ENCODE measurements at places on chromosomes 1 and 21.
A peak's percentile ranks its signal among the peaks of the same experiment; 100 is the strongest.

DNA sequence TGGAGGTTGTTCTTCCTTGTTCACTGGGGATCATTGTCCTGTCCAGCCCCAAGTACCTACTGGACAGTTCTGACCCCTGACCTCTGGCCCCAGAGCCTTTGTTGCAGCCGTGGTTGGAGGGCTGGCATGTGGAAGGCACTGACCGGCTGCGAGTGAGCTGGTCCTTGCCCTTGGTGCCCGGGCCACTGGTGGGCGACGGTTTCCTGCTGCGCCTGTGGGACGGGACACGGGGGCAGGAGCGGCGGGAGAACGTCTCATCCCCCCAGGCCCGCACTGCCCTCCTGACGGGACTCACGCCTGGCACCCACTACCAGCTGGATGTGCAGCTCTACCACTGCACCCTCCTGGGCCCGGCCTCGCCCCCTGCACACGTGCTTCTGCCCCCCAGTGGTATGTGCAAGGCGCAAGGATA is 11.4 kb downstream of the TIE1 start:
- DNase-seq, result no peak

GRCh38 chr21:39947031-39947430 is 79.8 kb downstream of the PCP4 start:
- DNase-seq, result no peak

DNA sequence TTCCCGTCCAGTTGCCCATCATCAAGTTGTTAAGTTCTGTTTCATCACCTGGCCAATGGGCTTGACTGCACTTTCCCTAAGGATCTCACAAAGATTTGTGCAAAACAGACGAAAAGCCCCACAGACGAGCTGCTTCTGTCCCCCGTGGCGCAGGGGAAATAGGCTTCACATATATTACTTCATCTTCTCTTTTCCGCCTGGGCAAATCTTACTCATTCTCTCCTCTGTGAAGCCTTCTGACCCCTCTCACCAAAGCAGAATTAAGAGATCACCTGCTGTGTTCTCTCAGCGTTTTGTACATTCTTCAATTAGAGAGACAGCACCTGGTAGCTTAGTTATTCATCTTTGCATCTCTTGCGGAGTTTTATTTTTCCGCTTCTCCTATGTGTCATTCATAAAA is 129.8 kb downstream of the IGSF21 start:
- DNase-seq, result no peak

DNA sequence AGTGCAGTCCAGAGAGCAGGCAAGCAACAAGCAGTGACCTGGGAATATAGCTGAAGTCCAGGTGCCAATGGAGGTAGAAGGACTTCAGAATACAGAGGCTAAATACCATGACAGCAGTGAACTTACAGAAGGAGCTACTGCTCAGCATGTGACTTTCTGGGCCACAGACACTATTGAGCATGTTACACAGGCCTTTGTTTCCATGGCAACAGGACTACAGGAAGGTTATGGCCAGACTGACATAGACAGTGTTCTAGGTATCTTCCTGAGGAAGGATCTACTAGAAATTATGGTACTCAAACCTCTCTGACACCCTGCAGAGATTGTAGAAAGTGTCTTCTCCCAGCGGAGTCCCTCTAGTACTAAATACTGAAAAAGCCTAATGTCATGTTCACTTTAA is 11.0 kb downstream of the OR2M5 start:
- DNase-seq, result no peak

DNA sequence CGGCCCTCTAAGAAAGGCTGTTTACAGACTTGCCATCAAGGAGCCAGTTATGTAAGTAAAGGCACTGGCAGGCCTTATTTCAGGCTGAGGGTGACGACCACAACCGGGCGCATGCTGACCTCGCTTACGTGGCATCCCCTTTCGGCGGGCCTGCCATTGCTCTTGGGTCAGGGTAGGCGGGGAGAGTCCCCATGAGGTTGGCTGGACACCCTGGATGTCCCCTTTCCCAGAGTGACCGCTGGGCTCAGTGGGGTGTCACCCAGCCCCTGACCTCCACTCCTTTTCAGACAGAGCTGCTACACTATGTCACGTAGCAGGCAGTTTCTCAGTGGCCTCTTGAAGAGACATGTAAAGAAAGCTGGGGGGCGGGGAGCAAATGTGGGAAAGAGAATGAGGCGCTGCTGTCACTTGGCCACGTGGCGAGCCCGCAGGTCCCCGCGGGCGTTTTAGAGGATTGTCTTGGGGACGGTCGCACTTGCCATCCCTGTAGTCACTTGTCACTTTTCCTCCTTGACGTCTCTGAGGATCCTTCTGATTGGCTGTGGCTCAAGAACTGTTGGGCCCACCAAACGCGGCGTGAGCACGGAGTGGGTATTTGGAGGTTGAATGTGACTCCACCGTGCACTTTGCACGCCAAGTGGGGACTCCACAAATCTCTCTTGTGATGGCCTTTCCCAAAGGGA is 42.2 kb downstream of the SLC37A1 start:
- DNase-seq, result no peak

DNA sequence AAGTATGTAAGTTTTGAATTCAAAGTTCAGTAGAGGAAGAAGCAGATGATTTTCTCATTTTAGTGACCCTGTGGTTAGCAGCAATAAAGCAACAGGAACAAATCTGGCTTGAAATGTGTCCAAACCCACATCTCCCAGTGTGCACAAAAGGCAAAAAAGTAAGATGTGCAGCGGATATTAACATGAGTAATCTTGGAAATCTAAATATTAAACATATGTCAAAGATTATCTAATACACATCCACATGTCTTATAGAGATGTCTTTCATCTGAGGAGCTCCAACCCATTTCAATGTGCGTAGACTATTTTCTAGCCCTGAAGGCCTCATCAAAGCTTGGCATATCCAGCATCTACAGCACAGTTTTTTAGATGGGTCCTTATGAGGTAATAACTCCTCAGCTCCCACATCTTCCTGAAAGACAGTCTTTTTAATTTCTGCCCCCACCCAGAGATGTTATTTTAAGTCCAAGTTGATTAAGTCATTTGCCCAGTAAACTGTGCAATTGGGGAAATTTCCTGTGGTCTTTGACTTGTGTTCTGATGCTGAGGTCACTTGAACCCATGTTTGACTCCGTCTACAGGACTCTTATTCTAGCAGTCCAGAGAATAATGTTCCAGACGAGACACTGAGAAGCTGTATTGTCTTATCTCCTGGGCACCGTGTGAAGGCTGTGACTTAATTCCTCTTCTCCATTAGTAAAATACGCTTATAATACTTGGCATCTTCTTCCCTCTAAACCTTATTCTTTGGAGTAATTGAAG is 73.7 kb downstream of the LMO4 start:
- DNase-seq, result no peak

DNA sequence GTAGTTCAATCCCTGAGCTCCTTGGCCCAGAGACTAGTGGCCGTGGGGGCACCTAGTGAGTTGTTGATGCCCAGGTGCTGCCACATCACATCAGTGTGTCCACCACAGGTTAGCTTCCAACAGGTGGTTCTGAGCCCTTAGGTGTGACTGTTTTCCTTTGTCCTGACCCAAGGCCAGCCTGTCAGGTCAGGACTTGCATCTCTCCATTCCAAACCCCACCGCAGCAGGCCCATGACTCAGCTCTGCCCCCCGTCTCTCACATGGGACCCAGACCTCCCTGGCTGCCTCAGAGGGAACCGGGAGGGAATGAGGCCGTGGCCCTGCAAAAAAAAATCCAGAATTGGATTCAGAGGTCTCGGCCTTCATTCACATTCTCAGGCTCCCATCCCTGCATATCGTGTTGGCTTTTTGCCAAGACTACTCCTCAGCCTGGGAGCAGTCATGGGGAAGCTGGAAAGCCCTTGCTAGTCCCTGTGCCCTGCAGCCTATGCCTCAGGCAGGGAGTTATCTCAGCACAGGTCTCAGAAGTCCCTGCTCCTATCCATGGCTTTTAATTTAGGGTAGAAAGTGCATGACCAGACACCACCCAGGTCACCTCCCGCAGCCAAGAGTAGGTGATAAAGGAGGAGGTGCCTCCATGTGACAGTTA is 7.2 kb downstream of the INAVA start:
- no peak for DNase-seq

DNA sequence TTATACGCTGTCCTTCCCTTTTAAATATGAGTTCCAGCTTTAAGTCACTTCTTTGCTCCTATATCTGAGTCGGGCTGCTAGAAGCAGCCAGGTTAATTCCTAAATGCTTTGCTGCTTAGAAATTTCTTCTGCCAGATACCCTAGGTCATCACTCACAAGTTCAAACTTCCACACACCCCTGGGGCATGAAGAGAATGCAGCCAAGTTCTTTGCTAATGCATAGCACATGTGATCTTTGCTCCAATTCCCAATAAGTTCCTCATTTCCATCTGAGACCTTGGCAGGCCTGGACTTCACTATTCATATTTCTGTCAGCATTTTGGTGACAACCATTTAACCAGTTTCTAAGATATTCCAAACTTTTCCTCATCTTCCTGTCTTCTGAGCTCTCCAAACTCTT is 14.5 kb upstream of the APP start:
- no peak for DNase-seq

- DNase-seq, result peak; percentile 18
These were observed at the start of gene NLRP3 for GRCh38 chr1:247415423-247416361. TSS of gene NLRP3 (plus strand) at chr1:247416173. CDS start at chr1:247418801, 2,628 bp downstream.

GRCh38 chr1:92459871-92460320 is 26.8 kb downstream of the GFI1 start:
- DNase-seq, result no peak

DNA sequence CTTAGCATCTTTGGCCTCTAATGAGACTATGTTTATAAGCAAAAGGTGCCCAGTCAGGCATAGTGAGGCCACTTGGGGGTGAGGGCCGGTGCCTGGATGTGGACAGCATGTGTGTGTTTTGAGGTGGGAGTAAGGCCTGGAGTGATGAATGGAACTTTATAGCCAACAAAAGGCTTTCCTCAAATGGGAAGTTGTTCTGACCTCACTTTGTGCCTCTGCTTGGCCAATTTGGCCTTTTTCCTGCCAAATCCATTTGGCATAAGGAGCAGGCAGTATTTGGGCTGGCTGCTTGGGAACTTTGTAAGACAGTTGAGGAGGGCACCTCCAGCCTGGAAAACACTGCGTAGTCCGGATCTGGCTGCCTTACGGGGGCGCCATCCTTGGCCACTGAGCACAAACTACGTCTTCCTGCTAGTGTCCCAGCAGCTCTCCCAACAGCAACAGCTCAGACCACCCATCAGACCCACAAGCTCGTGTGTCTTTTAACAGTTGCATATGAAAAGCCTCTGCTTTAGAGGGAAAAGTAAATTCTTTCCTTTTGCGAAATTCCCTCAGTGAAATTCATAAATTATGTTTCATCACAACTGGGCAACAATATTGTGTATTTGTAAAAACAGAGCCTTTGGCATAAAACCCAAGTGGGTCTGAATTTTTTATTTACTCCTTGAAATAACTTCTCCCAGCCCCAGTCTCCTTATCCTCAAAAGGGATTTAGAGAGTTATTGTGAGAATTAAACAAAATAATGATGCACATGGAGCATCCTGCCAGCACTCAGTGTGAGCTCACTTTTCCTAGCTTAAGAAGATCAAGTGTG is 322.9 kb downstream of the DISC1 start:
- DNase-seq, result no peak

DNA sequence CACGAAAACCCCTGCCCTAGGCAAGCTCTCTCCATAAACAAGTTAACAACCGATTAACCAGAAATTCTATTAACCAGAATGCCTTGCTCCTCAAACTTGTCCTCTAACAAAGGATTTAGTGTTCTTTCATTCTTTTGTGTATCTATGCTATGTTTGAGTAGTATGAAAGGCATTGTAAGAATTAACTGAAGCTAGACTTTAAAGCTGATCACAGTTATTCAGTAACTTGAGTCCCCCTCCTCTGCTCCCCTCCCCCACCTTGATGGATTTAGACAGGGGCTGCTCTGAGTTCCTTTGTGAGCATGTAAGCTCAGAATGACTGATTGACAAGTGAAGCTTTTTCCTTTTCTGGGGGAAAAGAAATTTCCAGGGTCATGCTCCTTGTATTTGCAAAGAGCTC is 257.6 kb downstream of the TTLL7 start:
- DNase-seq, result no peak

GRCh38 chr1:222894331-222894730 is 79.5 kb downstream of the DISP1 start:
- no peak for DNase-seq

All from T-helper 9 cell (primary cell).